ENCODE measurements at places on chromosomes 2 and 18. TPM values are rescaled to one million over a fixed set of nuclear protein-coding genes. Genes with fewer than 3 reads are reported as not detected.

GRCh38 chr2:168603439-168603961 is 147.4 kb downstream of the CERS6 start:
- no peak for DNase-seq

GRCh38 chr2:3354986-3355385 is 22.6 kb downstream of the EIPR1 start:
- DNase-seq = no peak

Gene IL36RN
- total RNA-seq = not detected

DNA sequence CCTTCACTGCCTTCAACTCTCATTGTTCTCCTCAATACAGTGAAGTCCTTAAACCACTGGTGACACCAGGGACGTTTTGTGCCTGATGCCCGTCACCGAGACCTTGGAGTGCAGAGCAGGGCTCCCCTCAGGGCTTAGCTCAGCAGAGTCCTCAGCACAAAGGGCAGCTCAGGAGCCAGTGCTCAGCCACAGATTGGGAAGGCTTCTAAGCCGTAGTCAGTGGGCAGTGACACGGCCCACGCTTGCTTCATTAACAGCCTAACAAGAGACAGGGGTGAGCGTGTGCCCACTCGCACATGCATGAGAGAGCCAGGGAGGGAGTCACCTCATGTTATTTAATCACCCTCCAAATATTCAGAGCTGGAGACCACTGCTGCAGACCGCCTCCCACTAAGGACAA is 137.5 kb downstream of the SH3RF3 start:
- no peak for DNase-seq

Gene CFAP65
- total RNA-seq = not detected

DNA sequence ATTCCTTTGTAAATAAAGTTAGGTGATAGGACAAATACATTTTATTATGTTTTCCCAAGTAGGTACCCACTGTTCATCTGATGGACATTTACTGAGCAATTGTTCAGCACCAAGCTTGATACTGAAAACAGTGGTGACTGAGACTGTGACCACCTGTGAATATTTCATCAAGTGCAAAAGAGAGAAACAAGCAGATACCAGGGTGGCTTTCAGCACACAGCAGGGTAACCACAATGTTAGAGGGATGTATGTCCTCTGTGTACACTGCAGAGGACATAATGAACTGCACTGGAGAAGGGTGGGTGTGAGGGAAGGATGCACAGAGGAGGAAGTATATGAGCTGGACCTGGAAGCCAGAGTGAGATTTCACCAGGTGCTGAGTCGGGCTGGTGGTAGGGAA is 411.8 kb downstream of the RAD51AP2 start:
- no peak for DNase-seq

Gene WBP1
- 73.3 TPM for total RNA-seq

DNA sequence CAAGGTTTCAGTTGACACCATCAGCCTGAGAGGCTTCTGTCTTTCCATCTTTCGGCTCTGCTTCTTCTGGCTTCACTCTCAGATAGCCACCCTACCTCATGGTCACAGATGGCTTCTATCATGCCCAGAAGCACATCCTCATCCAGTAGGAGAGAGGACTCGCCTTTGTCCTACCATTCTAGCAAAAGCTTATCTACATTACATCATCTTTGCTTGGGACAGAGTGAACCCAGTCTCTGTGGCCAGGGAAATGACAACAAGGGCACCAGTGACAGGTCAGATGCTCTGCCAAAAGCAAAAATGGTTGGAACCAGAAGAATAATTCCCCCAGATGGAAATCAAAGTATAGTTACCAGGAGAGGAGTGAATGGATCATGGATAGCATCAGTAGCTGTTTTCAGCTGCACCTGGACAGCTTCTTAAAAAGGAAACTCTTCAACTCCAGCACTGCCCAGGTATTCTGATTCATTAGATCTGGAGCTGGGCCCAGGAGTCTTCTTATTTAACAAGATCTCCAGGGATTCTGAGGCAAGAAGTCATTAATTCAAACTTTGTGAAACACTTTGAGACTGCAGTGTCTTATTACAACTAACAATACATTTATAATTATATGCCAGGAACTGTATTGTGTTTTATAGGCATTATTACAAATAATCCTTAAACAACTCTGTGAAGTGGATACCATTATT is 257.7 kb upstream of the UBE2E3 start:
- DNase-seq = no peak

- DNase-seq = no peak
These were observed 6.2 kb upstream of the GPR155 start for GRCh38 chr2:174492963-174493431.

DNA sequence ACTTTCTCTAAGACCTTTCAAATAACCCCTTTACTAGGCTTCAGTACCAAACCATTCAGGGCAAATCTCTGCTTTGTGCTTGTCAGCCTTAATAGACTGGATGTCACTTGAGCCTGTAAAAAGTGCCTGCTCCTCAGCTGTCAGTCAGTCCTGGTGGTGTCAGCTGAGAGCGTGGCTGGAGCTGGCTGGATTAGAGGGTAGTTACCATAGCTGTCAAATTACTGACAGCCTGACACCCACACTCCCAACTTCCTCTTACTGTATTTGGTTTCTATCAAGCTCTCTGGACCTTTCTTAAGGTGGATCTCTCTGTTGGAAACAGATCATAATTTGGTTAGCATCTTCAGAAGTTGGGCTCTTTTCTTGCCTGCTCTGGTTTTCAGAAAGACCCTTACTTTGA is 371.4 kb upstream of the ATP5MC3 start:
- no peak for DNase-seq

Gene ACADL
- 12.1 TPM for total RNA-seq

Data from ovary (tissue), 10 donors.